IMR-90 (cell line): ENCODE measurements at places on chromosomes 7 and 10. TPM values are rescaled to one million over a fixed set of nuclear protein-coding genes. Genes with fewer than 3 reads are reported as not detected.

The YWHAG gene
- 40.1 and 58.6 TPM in 2 replicates for total RNA-seq

The SLC13A4 gene
- 0.56 TPM in 1 of 2 replicates, not detected in the other for total RNA-seq

GRCh38 chr10:94183666-94184264 is 179.0 kb downstream of the NOC3L start:
- peak; percentile 100 for DNase-seq

The HTR7 gene
- total RNA-seq = 0.56 and 0.72 TPM in 2 replicates

The PAX4 gene
- total RNA-seq = not detected in 2 replicates

- DNase-seq = no peak
Measured at GRCh38 chr7:116193329-116194087, 16.8 kb upstream of the TES start.

DNA sequence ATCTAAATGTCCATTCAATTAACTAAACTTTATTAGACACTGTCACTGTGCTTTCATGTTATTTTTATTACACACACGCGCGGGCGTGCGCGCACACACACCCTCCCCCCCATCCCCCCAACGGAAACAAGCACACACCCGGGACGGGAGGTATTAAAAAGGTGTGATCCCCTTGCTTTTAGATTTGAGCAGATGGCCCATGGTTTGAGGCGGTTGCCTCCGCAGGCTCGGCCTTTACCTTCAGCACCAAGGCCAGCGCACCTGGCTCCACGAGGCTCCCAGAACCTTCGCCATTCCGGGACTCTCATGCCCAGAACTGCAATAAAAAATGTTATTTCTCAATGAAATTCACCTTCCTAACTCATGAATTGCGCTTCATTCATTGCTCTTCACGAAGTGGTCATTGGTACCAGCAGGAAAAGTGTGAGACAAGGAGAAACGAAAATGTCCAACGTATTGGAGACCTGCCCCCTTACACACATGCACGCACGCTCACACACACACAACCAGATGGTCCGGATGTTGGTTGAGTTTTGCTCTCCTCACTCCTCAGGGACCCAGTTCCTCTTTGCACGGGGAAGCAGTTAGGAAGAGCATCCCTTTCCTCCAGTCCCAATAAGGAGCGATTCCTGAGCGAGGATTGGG is 20.8 kb upstream of the PTF1A start:
- peak; percentile 32 for DNase-seq

GRCh38 chr10:60073781-60074656 is 167.7 kb upstream of the CCDC6 start:
- no peak for DNase-seq

GRCh38 chr10:120286280-120286679 is 170.7 kb upstream of the PLPP4 start:
- DNase-seq = no peak

- no peak for DNase-seq
Measured at GRCh38 chr7:154844499-154844898, 158.4 kb downstream of the PAXIP1 start.

- no peak for DNase-seq
Measured at GRCh38 chr7:135236727-135237126, 3.1 kb downstream of the STRA8 start.

- no peak for DNase-seq
Measured at GRCh38 chr7:136555933-136556332, 312.5 kb upstream of the CHRM2 start.

- DNase-seq = peak; percentile 0
Measured at GRCh38 chr10:26621889-26622711, 75.4 kb upstream of the PDSS1 start.

GRCh38 chr7:149161241-149161848 is 14.1 kb downstream of the ZNF398 start:
- DNase-seq = peak; percentile 59

- no peak for DNase-seq
Measured at GRCh38 chr7:8443576-8444467, 10.4 kb downstream of the NXPH1 start.

DNA sequence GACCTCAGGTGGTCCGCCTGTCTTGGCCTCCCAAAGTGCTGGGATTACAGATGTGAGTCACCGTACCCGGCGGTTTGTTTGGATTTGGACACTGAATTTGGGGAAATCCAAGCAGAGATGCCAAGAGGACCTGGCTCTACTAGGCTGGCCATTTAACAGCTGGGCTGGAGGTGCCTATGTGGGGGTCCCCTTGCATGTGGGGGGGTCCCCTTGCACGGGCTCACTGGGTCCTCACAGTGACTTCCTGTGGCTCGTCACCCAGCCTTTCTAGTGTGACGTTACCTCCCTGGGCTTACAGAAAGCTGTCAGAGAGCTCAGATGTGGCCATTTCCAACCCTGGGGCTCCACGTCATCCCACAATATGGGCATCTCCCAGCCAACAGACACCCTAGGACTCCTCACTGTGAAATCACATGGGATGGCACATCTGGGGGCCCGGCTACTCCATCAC is 49.3 kb upstream of the GNA12 start:
- DNase-seq = no peak

DNA sequence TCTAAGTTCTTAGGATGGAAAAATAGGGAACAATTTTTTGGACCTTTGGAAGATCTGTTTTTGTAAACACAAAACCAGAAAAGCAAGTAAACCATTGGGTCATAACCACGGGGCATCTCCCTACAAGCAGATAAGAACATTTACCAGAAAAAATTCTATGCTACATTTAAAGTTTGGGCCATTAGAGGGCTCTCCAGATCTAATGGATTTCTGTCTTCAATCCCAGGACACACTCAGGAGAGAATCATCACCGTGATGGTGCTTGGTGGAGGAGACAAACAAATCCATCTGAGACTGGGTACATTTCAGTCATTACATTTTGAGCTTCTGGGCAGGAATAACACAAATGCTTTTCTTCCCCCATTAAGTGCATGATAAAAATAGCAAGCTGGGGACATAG is 178.4 kb upstream of the TARP start:
- peak; percentile 62 for DNase-seq

GRCh38 chr10:98608411-98608810 is 161.7 kb upstream of the HPS1 start:
- no peak for DNase-seq

DNA sequence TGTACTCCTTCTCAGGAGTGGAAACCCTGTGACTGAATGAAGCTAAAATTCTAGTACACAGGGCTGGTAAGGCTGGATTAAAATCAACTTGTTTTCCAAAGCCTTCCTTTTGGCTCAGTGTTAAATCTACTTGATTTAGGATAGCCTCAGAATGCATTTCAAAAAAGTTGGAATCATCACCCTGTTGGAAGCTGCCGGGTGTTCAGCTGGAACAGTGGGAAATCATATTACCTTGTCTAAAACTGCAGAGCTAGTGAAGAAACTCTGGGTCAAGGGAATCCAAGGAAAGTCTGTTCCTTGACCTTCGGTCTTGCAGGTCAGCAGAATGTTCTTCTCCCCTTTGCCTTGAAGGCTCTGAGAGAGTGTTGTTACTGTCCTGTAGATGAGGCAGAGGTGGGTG is 252.1 kb upstream of the INHBA start:
- no peak for DNase-seq
